ENCODE measurements at places on chromosomes 5 and 9.
A peak's percentile ranks its signal among the peaks of the same experiment; 100 is the strongest.

DNA sequence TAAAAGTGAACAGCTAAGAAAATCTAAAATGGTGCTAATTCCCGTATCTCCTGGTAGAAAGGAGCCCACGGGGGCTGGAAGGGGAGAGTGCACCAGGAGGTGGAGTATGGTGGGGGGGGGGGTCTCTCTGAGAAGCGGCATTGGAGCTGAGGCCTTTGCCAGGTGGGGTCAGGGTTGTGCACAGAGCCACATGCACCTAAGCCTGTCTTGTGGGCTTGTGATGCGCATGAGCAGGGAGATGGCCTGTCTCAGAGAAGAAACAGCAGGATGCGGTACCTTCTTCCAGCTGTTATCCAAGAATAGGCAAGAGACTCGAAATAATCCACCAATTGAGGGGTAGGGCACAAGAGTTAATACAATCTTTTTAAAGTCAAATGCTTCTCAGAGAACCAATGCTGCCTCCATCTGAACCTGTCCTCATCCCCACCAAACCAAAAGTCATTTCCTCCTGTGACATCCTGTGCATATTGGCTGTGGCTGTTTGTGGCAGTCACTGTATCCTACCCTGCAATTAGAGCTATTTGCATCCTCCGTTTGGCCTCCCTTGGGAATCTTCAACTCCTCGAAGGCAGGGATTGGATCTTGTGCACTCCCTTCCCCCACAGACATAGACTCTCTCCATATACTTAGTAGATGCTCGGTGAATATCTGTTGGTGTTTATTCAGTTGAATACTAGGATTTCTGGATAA, 45.4 kb downstream of the FGF1 start:
- no peak for DNase-seq

GRCh38 chr9:118100529-118101419, 396.6 kb downstream of the TLR4 start:
- DNase-seq = no peak

DNA sequence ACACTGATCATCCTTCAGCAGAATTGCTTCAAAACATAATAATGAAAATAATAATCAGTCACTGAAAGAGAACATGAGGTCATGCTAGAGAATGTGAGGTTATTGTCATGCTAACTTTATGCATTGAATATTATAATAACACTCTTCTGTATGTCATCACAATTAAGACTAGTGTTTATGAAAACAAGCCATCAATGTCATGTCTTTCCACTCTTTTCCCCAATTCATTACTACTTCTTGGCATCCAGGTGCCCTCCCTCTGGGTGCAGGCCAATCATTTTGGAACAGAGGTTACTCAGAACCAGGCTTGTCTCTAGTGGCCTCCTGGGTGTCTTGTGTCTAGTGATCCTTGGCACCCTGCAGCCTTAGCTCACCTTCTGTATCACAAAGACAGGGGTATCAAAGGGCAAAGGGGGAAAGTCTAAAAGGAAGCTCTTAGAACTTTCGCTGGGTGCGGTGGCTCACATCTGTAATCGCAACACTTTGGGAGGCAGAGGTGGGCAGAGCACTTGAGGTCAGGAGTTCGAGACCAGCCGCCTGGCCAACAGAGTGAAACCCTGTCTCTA, 217.6 kb upstream of the PIK3R1 start:
- no peak for DNase-seq

GRCh38 chr5:10856683-10857337, 95.8 kb upstream of the DAP start:
- DNase-seq = peak; percentile 84

GRCh38 chr5:82107267-82107666, 135.4 kb downstream of the ATG10 start:
- DNase-seq = peak; percentile 6

DNA sequence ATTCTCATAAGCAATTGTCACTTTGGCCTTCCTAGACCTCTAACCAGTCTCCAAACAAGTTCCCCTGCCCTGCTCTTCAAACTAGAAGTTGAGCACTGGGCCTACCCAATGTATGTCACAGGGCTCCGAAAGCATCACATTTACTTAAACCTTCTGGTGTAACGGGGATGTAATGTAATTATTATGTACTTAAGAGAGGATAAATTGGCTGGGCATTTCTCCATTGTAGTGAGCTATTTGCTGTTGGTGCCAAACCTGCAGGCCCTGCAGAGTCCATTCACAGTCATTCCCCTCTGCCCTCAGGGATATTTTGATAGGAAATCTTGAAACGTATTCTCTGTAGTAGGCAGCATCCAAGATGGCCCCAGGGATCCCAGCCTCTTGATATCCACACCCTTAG, 64.2 kb upstream of the GNE start:
- no peak for DNase-seq

GRCh38 chr5:79069488-79070349, at the start of the genes BHMT2 and DMGDH:
Gene BHMT2, plus strand, starts transcription at chr5:79069767. Its CDS starts 16 bp downstream, at chr5:79069783.
Gene DMGDH, minus strand, starts transcription at chr5:79069674. Its CDS starts 54 bp downstream, at chr5:79069620.
- DNase-seq = peak; percentile 49

DNA sequence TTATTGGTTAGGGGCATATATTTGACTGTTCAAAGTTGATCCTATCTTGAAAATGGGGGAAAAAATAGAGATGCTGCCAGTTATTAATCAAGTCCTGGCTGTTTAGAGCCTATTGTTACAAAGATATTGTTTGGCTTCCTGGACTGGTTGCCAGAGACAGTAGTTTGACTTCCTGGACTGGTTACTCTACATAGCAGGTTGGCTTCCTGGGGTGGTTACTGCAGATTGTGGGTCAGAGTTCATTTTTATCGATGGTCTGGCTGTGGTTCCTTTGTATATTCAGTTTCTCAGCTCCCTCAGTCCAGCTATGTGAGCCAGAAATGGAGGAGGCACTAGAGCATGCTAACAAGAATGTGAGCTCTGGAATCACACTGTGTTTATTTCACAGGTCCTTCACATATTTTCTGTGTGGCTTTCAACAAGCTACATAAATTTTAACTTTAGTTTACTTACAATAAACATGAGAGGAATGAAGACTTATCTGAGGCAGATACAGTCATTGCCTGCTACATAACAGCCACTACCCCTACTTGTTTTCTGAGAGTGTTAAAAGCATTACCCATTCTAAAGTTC, 137.6 kb downstream of the TRPM3 start:
- peak; percentile 46 for DNase-seq

- no peak for DNase-seq
These were observed 54.0 kb upstream of the GRIN3A start for GRCh38 chr9:101792475-101792874.

- no peak for DNase-seq
These were observed 31.3 kb upstream of the SLC36A2 start for GRCh38 chr5:151378616-151379015.

GRCh38 chr5:156716591-156717380, 133.3 kb upstream of the PPP1R2B start:
- no peak for DNase-seq

GRCh38 chr9:93115486-93116071, 18.5 kb downstream of the NINJ1 start:
- DNase-seq = no peak

DNA sequence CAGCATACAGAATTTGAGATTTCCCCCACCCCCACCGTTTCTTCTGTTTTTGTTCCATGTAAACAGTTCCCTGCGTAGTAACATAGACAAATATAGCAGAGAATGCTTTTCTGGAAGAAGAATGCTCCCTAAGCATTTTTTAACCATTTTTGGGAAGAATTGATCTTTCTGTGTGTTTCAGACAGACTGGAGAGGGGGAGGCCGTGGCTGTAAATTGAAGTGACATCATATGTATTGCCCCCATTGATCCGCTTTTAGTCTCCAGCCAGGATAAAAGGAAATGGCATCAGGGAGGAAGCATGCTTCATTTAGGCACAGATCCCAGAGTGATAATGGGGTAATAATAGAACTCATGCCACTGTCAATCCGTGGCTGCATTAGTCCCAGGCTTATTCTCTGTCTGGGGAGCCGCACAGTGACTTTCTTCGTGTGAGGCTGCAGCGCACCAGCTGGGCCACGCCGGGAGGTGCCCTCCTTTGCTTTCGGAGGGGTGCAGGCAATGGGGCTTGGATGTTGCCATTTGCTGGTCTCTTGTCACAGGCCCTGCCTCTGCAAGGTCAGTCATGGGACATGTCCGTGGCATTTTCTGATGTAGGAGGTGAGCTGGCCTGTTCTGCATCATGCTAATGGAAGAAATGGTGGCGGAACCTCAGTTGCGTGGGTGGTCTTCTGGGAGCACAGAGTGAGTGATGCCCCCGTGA, 261.5 kb downstream of the FANCC start:
- DNase-seq = peak; percentile 96

GRCh38 chr5:149002053-149002452, 60.8 kb downstream of the SH3TC2 start:
- peak; percentile 97 for DNase-seq

Measured in fibroblast of skin of scalp (primary cell).